ENCODE measurements at places on chromosomes 11 and 22.

DNA sequence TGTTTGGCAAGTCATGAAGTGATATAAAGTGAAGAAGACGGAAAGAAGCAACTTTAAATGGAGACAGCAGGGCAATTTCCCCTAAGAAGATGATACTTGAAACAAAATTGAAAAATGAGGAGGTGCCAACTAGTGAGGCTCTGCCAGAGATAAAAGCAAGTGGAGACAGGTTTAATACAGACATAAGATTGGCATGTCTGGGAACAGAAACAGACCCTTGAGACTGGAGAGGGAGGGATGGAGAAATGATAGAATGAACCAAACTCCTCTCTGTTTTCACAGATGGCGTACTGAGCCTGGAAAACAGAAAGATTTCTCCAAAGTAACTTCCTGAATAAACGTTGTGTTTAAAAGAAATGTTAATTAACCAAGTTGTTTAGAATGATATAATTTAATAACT is 354.5 kb upstream of the ANO5 start:
- no peak for DNase-seq
- H3K36me3 ChIP-seq: no peaks in the 10 kb centered on the region
- no peak overlapping the region for H3K4me3 ChIP-seq
- H3K27ac ChIP-seq: no peak overlapping the region
- H3K27me3 ChIP-seq: no peaks in the 10 kb centered on the region

- no peak for DNase-seq
- peaks cover 48% of the 10 kb centered on the region for H3K4me1 ChIP-seq
- no peaks in the 10 kb centered on the region for H3K27me3 ChIP-seq
- H3K4me3 ChIP-seq: no peak overlapping the region
Measured at GRCh38 chr11:68527585-68527984, 67.0 kb downstream of the PPP6R3 start.

- H3K4me3 ChIP-seq: no peak overlapping the region
- DNase-seq: no peak
- H3K27ac ChIP-seq: no peak overlapping the region
Measured at GRCh38 chr11:18332302-18332701, 9.9 kb downstream of the GTF2H1 start.

DNA sequence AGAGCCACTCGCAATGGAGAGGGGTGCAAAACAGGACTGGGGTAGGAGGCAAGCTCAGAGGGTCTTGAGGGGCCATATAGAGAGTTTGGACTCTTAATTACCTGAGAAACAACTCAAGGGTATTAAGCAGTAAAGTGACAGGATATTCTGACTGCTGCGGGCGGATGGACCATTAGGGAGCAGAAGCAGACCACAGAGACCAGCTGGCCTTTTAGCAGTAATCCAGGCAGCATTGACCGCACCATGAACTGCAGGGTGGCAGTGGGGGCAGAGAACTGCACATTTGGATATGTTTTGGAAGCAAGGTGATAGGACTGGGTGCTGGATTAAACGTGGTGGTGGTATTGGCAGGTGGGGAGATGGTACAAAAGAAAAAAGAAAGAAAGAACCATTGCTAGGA is 125.3 kb downstream of the DBX1 start:
- H3K4me3 ChIP-seq: peak overlapping the region; percentile 42
- peaks cover 20% of the 10 kb centered on the region for H3K36me3 ChIP-seq
- no peak overlapping the region for H3K27ac ChIP-seq

- no peaks in the 10 kb centered on the region for H3K27me3 ChIP-seq
- H3K4me3 ChIP-seq: no peak overlapping the region
- H3K4me1 ChIP-seq: no peaks in the 10 kb centered on the region
- no peaks in the 10 kb centered on the region for H3K36me3 ChIP-seq
- H3K27ac ChIP-seq: no peak overlapping the region
Measured at GRCh38 chr11:36899800-36900199, 301.8 kb upstream of the RAG2 start.

Measured in nephron progenitor cell (in vitro differentiated cells).